ENCODE measurements at places on chromosomes 1 and 21.

DNA sequence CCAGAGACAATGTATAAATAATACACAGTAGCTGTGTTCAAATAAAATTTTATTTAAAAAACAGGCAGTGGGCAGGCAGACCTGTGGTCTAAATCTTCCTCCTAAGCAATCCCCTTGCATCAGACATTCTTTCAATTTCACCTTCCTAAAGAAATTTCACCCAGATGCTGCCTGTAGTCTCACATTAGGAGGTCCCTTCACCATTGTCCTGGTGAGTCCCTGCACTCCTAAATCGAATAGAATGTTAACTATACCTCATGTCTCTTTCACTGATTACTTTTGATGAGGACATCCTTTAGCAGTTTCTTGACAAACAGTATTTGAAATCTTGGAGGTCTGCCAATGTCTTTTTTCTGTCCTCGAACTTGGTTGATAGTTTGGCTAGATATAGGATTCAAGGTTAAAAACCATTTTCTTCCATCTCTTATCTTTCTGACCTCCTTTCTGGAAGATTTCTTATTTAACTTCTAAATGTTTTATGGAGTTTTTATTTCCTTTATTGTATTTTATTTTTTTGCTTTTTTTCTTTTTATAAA lies 77.5 kb downstream of the LPGAT1 start:
- DNase-seq: no peak

GRCh38 chr1:13951793-13952751 lies 252.1 kb downstream of the PRDM2 start:
- no peak for DNase-seq

- no peak for DNase-seq
These were observed 320.1 kb downstream of the TGFB2 start for GRCh38 chr1:218665221-218665620.

- no peak for DNase-seq
These were observed 7.3 kb downstream of the TRAF5 start for GRCh38 chr1:211333906-211334305.

DNA sequence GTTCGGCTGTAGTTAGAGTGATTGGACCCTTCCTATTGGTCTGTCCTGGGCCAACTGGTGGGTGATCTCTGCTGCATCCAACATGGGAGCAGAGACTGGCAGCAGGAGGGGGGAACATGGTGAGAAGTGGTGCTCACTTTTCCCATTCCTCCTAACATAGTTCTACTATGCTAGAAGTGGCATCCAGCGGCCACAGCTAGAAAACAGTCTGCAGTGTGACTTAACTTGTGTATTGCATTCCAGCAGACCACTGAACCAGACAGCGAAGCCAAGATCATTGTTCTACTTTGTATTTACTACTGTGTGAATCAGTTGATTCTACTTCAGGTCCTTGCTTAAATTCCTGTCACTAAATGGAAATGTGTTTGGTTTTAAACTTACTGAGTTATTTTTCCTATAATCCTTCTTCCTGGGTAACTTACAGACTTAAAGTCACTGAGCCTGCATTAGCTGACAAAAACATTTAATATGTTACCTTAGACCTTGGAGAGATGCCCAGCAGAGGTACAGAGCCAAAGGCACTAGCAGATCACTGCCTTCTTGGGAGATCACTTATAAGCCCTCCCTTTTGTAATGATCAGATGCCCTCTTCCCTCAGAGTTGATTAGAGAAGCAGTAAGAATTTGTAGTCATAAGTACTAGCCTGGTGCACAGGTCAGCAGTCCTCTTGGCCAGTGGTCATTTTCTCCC lies 8.2 kb downstream of the FABP3 start:
- DNase-seq: no peak

GRCh38 chr21:34054259-34054658 lies 19.1 kb upstream of the MRPS6 start:
- no peak for DNase-seq

DNA sequence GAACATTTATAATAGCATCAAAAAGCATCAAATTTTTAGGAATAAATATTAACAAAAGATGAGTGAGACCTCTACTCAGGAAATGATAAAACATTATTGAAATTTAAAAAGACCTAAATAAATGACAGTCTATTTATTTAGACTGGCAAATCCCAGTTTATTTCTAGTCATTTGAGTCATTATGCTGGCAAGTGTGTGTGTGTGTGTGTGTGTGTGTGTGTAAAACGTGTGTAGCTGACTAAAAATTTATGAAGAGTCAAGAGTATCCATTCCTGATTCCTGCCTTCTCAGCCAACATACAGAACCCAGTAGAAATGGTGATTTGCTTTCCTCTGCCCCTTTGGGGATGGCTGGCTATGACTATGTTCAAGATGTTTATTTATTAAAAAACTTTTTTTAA lies 46.2 kb downstream of the OSBPL9 start:
- no peak for DNase-seq

DNA sequence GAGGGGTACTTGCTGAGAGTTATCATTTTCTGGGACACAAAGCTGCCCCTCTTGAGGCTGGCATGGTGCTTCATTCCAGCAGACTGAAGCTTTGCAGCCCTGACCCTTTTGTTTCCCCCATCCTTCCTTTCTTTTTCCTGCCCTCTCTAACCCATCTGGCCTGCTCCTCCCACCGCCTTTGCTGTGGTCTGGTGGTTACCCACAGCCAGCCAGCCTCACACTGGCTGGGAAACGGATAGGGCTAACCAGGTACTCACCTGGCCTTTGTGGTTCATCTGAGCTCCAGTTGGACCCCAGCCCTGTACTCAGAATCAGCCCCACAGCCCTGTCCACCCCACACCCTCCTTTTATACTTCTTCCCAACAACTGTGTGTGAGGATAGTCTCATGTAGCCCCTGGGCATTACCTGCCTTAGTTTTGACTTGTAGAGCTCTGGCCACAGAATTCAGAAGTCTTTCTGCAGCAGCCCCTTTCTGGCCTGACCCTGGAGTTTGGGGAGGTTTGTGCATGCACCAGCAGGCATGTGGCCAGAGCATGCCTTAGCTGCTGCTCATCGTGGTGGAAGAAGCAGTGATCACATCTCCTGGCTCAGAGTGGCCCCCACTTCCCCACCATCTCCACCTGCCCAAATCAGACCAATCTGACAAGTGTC lies 138.0 kb downstream of the TRABD2B start:
- no peak for DNase-seq

DNA sequence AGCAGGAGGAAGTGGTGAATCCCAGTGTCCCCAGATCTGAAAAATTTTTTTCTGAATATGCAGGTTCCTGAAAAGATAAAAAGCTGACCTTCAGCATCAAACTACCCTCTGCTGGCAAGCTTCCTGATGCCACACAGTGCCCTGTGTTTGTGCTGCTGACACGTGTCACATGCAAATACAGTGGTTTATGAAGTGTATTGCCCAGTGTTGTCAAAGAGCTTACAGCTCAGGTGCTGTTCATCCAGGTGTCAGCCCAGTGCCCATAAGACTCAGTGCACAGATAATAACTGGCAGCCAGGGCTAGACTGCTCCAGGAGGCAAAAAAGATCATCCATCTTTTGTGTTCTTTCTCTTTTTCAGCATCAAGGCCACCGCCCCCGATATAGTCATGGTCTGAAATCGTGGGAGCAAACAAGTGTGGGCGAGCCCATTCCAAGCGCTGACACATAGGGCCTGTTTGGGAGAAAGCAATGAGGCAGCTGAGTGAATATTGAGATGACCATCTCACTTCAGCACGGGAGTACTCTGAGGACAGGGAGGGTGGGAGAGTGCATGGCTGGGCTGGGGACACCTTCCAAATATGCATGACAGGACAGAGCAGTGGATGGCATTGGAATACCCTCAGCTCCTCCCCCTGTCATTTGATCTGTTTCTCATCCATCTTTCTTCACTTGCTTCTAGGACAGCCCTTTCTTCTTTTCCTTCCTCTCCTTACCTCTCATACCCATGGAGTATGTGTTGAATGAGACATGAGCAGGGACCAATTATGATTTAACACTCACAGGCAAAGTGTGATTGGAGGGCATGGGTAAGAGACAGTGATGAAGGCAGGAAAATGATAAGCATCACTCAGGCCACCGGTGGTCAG lies 6.4 kb upstream of the KCNK1 start:
- DNase-seq: no peak

DNA sequence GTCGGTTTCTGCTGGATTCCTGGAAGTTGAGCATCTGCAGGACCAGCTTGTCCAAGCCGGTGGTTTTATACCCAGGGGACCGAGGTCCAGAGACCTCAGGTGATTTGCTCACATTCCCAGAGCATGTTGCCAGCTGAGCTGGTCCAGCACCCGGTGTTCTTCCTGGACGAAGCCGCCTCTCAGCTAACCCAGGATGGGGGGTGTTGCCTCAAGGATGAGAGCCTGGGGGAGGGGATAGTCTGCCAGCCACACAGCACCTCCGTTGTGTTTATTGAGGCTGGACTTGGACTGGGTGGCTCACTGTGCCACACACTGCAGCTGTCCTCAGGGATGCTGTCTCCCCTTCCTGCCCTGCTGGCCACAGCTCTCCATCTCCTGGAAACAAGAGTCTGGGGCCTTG lies 1.5 kb downstream of the TMEM201 start:
- DNase-seq: no peak

DNA sequence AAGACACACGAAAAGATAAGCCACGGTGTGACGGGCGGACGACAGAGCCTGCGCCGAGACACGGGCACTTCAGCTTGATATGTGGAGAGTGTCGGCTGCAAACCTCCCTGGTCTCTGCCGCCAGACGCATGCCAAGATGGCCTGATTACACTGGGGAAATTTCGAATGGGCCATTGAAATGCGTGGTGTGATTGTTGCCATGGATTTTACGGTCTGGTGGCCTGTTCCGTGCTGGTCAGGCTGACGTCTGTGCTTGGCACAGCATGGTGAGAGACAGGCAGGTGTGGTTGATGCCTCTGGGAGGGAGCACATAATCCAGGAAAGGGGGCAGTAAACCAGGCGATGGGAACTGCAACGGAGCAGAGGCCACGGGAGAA lies 105.6 kb upstream of the TMPRSS2 start:
- DNase-seq: no peak

- DNase-seq: peak; percentile 24
These were observed 35.7 kb upstream of the CNN3 start for GRCh38 chr1:94962409-94963265.

DNA sequence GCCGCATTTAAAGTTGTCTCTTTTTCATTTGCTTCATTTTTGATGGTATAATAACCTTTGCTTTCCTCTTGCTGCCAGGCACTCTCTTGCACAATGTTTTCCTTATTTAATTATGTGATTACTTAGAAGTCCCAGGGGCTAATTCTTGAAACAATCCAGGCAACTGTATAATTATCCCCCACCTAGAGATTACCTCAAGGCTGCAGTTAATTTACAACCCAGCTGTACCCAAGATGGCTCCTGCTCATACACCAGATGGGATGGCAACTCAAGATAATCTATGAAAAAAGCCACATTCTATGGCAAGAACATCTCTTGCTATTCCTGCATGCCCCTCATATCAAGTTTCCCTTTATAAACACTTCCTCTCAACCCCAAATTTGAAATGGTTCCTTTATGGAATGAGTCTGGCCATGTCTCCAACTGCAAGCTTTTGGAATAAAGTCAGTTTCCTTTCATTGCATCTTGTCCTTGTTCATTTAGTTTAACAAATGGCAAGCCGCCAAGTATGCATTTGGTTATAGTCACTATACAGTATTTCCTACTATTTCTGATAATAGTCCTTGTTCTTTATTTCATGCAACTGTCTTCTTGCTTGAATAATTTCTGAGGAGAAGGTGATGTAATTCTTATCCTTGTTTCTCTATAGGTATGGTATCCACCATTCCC lies 1042.6 kb downstream of the PLA2G4A start:
- no peak for DNase-seq

- DNase-seq: no peak
These were observed 21.3 kb downstream of the RAB3B start for GRCh38 chr1:51969038-51969705.

GRCh38 chr1:76257823-76258222 lies 183.3 kb downstream of the ST6GALNAC3 start:
- no peak for DNase-seq

DNA sequence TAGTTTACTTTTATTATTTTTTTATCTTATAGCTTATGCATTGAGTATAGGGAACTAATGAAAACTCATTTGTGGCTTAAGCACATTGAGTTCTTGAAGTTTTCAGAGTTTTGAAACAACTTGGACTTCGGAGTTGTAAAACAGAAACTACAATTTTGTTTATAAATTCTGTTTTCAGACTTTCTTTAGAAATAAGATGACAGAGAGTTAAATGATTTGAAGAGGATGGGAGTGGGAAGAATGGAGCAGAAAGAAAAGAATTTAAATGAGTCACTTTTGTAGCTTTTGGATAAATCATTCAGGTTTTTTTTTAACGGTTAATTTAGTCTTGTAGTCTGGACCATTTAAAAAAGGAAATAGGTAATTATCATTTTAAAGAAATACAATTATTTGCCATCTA lies 32.3 kb downstream of the INKA2 start:
- no peak for DNase-seq

DNA sequence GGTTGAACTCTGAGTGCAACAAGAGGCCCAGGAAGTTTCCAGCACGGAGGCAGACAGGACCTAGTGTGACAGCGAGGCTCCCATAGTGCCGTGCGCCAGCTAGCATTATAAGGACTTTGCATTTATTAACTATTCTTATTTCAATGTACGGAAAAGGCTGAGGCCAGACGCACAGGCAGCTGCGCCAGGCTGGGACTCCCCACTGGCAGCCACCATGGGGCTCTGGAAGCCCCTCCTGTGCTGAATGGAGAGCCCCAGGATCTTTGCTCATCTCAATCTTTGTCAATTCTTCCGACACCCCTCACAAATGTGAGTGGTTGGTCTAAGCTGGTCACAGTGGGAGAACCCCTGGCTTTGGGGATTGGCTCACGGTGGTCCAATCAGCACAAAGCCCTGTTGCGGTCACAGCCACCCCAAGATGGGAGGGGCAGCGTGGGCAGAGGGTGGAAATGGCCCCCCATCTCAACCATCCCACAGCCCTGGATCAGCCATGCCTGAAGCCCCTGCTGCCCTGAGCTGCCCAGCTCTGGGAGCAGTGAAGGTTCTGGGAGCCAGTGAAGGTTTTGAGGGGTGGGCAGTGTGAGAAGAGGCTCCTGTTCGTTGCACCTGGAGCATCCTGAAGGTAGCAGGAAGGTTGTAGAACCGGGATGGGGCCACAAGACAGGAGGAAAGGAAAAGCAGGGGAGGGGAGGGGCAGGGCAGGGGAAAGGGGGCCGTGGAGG lies 59.5 kb upstream of the ADARB1 start:
- no peak for DNase-seq

DNA sequence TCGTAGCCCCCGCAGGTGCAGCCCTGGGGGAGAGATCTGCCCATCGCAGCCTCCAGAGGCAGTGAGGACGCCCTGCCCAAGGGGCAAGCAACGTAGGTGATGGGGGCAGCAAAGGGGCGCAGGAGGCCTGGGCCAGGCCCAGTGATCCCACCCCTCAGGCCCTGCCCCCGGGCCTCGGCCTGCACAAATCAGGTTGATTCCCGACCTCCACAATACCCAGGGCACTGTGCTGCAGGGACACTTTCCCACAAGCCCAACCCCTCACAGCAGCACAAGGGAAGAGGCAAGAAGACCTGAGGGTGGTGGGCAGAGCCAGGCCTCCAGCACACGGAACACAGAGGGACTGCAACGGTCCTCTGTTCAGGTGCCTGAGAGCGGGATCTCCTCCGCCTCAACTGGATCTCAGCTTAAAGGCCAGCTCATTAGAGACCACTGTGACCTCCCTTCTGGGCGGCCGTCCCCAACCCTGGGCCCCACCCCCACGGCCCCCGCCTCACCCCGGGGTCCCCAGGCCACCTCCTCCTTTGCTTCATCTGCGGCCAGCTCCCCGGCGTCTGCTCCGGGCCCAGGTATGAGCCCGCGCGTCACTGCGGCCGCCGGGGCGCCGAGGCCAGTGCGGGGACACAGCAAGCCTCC lies 812 bp upstream of the ARF1 start:
- DNase-seq: no peak

GRCh38 chr1:88466011-88466410 lies 218.1 kb upstream of the PKN2 start:
- DNase-seq: no peak

GRCh38 chr1:201625226-201625761 lies 86.4 kb downstream of the NAV1 start:
- no peak for DNase-seq
